ENCODE measurements at places on chromosomes 6 and 20. TPM values are rescaled to one million over a fixed set of nuclear protein-coding genes. Genes with fewer than 3 reads are reported as not detected.

FOXF2 gene
- not detected for total RNA-seq

PPP1R3G gene
- not detected for total RNA-seq

C4A gene
- 4.0 TPM for total RNA-seq

MEP1A gene
- not detected for total RNA-seq

SYCP2L gene
- total RNA-seq, result not detected

CALHM4 gene
- not detected for total RNA-seq

PDE10A gene
- not detected for total RNA-seq

NANP gene
- total RNA-seq, result 6.9 TPM

FOXC1 gene
- 0.07 TPM for total RNA-seq

ALDH8A1 gene
- total RNA-seq, result 4.5 TPM

LIME1 gene
- total RNA-seq, result 73.8 TPM

RNGTT gene
- total RNA-seq, result 26.2 TPM

LY6G6F gene
- not detected for total RNA-seq

SPTLC3 gene
- 0.22 TPM for total RNA-seq

CST8 gene
- not detected for total RNA-seq

COL21A1 gene
- not detected for total RNA-seq

UTRN gene
- total RNA-seq, result 132 TPM

EYS gene
- total RNA-seq, result not detected

SEL1L2 gene
- not detected for total RNA-seq

PRR18 gene
- total RNA-seq, result not detected

TUBB2B gene
- not detected for total RNA-seq

UNC5CL gene
- 2.1 TPM for total RNA-seq

INSM1 gene
- total RNA-seq, result 0.47 TPM

SIRPG gene
- total RNA-seq, result 70.7 TPM

PPP1R14C gene
- total RNA-seq, result 0.15 TPM

CLPSL1 gene
- not detected for total RNA-seq
